ENCODE measurements at places on chromosomes 2 and 18. TPM values are rescaled to one million over a fixed set of nuclear protein-coding genes. Genes with fewer than 3 reads are reported as not detected.

GRCh38 chr2:100196786-100197494 is 54.5 kb upstream of the AFF3 start:
- no peak for DNase-seq

GRCh38 chr2:24710806-24711205 is 82.4 kb downstream of the PTRHD1 start:
- DNase-seq: no peak

- peak; percentile 4 for DNase-seq
Observed at GRCh38 chr2:127615511-127616166, 30.3 kb upstream of the GPR17 start.

DNA sequence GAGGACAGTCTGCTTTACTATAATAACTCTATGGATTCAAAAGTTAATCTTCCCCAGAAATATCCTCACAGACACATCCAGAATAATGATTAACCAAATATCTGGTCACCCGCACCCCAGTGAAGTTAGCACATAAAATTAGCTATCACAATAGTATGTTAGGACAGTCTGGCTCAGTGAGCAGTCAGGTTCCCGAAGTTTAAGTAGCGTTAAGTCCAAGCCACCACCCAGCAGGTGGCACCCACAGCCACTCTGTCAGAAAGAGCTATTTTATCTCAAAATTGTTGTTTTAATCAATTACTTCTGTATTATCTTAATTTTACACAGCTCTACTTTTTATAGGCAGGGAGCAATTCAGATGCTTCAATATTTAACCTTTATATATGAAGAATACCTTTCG is 537.5 kb downstream of the MBD2 start:
- no peak for DNase-seq

- peak; percentile 26 for DNase-seq
Observed at GRCh38 chr2:162926907-162927306, 88.3 kb upstream of the KCNH7 start.

DNA sequence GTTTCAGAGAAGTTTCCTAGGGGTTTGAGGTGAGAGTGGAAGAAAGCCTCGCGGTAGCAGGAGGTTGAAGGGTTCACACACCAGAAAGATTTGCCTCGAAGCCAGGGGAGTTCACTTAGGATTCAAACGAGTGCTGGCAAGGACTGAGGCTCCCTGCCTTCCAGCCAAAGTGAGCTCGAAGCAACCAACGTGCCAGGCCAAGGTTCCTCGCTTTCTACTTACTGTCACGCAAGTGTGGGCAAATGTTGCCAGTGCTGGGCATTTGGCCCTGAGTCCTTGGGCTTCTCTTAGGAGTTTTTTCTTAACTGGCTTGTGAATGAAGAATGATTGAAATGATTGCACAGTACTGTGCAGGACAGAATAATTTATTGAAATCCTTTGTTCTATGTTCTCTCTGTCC is 53.6 kb downstream of the TMEM178A start:
- no peak for DNase-seq

- no peak for DNase-seq
Observed at GRCh38 chr2:238947920-238948710, 100.2 kb downstream of the TWIST2 start.

DNA sequence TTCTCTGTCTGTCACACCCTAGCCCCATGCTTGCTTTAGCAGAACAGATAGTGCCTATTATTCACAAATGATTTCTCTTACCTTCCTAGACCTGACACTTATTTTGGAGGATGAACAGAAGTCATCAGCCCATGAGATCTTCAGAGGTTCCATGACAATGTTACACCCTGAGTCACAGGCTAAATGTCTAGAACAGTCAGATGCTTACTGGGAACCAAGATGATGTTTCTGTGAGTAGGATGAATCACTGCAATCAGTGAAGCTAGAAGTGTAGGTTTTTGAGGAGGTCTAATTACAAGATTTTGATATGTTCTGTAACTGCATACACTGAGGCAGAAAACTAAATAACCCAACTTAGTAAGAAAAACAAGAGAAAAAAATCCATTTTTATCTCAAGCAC is 123.0 kb upstream of the THUMPD2 start:
- DNase-seq: no peak

DNA sequence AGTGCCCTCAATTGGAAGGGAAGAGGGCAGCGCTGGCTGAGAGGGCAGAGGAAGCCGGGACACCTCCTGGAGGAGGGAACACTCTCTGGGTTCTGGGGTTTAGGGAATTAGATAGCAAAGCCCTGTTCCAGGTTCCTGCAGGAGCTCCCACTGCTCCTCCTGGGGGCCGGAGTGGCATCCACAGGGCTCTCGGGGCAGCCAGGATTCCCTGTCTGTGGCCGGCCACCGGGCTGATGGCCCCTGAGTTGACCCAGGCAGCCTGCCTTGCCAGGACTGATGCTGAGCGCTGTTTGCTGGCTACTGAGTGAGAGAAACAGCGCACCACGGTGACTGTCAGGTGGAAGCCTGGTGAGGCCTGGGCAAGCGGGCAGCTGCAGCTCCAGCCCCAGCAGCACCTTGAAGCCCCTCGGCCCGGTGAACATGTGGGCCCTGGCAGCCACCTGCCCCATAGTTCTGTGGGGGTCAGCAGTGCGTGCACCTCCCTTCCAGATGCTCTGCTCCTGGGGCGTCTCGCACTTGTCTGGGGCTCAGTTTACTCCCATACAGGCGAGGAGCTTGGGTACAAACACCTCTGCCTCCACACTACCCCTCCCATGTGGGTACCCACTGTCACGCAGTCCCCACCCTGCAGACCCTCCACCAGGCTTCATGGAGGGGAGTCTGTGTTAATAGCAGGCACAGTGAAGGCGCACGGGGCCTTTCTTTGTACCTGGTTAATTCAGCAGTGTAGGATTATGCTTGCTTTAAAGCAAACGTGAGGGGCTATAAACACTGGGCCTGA is 7.7 kb upstream of the ALLC start:
- DNase-seq: no peak

DNA sequence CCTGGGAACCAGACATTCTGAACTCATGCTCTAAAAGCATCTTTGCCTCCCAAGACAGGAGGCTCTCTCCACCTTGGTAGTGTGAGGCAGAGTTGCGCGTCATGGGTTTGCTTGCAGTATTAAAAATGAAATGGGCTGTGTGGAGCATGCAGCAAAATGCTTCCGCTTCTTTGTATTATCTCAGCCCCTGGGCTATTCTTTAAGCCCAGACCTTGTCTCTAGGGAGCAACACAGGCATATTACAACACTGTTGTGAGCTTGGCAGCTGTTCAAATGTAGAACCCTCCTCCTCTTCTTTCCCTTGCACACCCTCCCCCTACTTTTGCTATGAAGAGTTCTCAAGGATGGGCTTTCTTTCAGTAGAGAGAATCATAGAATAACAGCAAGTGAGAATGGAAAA is 185.1 kb upstream of the LHCGR start:
- DNase-seq: peak; percentile 91

- DNase-seq: no peak
Observed at GRCh38 chr2:42558827-42559226, 9.6 kb upstream of the MTA3 start.

- no peak for DNase-seq
Observed at GRCh38 chr2:189866296-189866695, 82.0 kb downstream of the PMS1 start.

DNA sequence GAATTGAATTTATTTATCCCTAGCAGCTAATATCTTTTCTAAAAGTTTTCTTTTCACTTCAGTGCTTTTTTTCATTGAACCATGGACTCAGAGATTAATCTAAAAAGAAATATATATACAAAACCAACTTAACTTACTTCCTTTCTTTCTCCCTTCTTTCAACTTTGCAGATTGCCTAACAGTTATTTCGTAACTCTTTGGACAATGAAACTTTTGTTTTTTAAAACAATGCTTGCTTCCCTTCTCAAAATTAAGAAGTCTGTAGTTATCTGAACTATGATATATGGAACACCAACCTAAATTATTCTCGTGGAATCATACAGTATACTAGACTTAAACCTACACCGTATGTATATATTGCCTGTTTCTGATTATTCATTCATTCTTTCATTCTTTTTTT is 62.9 kb downstream of the MIB1 start:
- DNase-seq: peak; percentile 14

DNA sequence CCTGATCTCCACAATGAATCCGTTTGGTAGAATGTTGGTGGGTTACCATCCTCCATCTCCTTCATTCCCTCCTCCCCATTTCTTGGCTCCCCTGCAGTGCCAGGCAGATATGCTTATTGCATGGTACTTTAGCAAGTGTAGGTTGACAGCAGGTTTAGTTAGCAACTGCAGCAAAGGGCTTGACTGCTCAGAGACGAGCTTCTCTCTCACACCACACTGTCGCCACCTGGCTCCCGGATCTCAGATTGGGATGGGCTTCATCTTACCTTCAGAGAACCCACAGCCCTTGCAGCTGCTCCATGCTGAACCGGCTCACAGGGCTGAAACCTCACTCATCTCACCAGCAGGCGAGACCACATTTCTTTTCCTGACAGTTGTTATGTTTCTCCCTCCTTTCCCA is 88.8 kb downstream of the VWA3B start:
- peak; percentile 16 for DNase-seq

DNA sequence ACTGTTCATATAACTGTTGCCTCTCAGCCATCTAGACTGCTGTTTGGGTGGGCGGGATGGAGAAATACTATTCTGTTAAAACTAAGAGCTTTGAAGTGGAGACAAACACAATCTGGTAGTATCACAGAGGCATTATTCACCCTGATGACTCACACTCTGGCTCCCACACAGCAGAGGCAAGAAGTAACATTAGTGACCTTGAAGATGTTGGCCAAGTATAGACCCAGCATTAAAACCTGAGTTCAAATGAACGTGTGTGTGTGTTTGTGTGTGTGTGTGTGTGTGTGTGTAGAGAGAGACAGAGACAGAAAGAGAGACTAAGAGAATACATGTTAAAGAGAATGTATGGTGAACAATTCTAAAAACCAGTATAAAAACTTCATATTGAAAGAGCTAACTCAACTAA is 22.5 kb upstream of the ACVR1 start:
- peak; percentile 26 for DNase-seq

GRCh38 chr2:34037157-34037556 is 438.1 kb upstream of the FAM98A start:
- no peak for DNase-seq

DNA sequence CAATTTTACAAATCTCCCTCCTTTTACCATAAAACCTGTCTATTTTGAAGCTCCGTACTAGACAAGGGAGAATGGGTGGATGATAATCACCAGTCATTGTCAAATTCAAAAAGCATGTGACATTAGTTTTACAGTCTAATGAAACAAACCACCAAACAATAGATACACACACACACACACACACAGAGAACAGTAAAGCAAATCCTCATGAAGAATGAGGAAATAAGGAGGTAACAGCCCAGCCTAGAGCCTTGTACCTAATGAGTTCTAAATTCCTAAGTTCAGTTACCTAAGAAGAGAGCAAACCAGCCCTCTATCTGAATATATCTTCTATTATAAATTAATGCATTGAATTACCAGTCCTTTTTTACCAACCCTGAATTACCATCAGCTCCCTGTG is 36.8 kb upstream of the BZW1 start:
- no peak for DNase-seq

DNA sequence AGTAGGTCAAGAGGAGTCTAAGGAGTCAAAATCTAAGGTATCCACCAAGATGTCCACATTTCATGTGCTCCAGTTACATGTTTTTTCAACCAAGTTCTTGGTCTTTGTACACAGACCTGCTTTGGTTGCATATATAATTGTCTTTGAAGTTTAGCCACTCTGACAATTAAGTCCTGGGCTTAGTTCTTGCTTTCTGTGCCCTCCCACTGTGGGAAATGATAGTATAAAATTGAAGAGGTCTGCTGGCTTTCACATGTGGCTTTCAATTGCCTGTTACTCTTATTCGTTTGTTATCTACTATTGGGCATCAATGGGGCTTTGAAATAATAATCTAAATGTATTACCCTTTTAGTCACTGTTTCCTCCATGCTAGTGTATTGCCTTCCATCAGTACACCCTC is 72.8 kb downstream of the TBR1 start:
- DNase-seq: no peak

- no peak for DNase-seq
Observed at GRCh38 chr18:59874166-59874565, 25.6 kb upstream of the PMAIP1 start.

EFHD1 gene
- 0.71 TPM for total RNA-seq

GREB1L gene
- total RNA-seq: 0.50 TPM

IL18R1 gene
- total RNA-seq: 0.37 TPM

SOX11 gene
- total RNA-seq: not detected

CTAGE1 gene
- total RNA-seq: 0.03 TPM

LOXHD1 gene
- not detected for total RNA-seq

SEPTIN10 gene
- 26.5 TPM for total RNA-seq

COL3A1 gene
- total RNA-seq: 0.53 TPM

ZNF519 gene
- total RNA-seq: 2.8 TPM

ATOH8 gene
- 16.9 TPM for total RNA-seq

Measured in SK-MEL-5 (cell line).